ENCODE measurements at places on chromosomes 16 and 17.
A peak's percentile ranks its signal among the peaks of the same experiment; 100 is the strongest.

DNA sequence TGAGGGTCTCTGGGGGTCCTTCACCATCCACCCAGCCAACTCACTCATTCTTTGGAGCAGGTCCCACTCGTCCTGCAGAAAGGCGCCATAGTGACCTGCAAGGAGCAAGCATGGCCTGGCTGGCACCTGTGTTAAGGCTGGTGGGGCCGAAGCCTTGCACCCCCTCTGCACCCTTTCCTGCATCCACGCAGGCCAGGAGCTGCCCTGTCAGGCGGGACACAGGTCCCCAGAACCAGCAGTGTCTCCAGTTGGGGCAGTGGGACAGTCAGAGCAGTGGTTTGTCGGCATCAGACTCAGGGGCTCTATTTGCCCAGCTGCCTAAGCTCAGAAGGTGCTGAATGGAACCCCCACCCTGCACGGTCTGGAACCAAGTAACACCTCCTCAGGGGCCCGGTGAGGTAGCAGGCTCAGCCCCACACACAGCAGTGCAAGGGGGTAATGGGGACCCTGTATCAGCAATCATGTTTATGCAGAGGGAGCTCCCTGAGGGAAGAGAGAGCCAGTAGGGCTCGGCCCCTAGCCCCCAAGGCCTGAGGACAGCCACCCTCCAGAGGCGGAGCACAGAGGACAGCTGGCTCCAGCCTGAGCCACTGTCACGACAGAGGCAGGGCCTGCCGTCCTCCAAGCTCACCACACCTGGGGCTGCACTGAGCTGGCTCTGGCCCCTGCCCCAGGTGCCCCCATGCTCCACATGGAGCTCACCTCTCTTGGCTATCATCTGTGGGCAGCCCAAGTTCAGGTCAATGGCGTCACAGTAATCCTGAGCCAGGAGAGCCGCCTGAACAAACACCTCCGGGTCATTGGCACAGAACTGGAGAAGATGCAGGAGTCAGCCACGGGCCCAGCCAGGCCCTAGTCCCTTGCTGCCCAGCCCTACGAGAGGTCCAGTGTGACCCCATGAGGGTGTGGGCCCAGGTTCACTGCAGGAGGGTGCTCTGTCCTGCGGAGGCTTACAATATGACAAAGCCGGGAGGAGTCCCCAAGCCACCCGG, 1.9 kb downstream of the DUS1L start:
- DNase-seq, result no peak

- no peak for DNase-seq
Measured at GRCh38 chr17:885971-886571, 93.5 kb downstream of the NXN start.

- DNase-seq, result no peak
Measured at GRCh38 chr16:85662482-85662812, 26.3 kb downstream of the GINS2 start.

- DNase-seq, result peak; percentile 76
Measured at GRCh38 chr17:50127697-50128361, 2.1 kb downstream of the SAMD14 start.

DNA sequence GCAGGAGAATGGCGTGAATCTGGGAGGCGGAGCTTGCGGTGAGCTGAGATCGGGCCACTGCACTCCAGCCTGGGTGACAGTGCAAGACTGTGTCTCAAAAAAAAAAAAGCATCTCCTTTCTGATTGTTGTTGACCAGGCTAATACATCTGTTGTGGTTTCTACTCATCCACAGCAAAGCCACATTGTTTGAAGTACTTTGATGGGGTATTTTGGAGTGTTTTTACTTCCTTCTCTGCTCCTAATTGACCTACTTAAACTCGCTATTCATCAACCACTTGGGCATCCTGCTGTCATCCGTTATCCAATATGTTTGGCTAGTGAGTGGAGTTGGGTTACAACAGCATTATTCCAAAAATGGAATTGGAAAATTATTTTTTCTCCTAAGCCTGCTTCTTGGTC, 3.5 kb upstream of the CDC27 start:
- DNase-seq, result peak; percentile 92

GRCh38 chr17:21005367-21005766, 37.4 kb downstream of the USP22 start:
- DNase-seq, result no peak

- peak; percentile 41 for DNase-seq
Measured at GRCh38 chr17:14429084-14429483, 128.2 kb downstream of the HS3ST3B1 start.

GRCh38 chr17:58294034-58294433, 13.3 kb upstream of the MPO start:
- no peak for DNase-seq

DNA sequence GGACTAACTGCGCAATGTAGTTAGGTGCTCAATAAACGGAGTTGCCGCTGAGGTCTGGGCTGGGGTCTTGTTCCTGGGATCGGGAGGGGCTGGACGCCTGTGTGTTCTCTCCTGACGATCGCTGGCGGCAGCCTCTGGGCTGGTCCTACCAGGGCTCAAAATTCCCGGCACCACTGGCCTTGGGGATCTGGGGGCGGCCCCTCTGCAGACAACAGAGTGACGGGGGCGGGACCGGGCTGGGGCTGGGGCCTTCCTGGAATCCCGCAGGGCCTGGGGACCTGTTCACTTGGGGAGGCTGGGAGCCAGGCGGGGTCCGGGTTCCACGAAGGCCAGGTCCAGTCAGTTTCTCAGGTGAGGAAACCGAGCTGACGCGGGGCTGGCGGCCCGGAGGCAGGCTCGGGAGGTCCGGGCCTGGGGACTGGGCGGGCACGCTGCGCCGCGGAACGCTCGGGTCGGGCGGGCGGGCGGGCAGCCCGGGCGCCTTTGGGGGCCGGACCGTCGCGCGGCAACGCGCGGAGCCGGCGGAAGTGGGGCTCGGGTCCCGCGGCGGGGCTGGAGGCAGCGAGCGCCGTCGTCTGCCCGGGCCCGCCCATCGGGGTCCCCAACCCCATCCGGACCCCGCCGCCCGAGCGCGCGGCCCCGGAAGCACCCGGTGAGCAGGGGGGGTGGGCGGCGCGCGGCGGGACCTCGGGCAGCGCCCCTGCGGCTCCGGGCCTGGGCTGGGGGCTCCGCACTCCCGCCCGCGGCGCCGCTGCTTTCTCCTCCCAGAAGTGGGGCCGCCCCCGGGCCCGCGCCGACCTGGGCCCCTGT, at the start of gene PIGQ:
TSS of gene PIGQ (plus strand) at position 524 of the 810 bp plus-strand sequence. CDS start 4,107 bp downstream, outside the sequence.
- no peak for DNase-seq

DNA sequence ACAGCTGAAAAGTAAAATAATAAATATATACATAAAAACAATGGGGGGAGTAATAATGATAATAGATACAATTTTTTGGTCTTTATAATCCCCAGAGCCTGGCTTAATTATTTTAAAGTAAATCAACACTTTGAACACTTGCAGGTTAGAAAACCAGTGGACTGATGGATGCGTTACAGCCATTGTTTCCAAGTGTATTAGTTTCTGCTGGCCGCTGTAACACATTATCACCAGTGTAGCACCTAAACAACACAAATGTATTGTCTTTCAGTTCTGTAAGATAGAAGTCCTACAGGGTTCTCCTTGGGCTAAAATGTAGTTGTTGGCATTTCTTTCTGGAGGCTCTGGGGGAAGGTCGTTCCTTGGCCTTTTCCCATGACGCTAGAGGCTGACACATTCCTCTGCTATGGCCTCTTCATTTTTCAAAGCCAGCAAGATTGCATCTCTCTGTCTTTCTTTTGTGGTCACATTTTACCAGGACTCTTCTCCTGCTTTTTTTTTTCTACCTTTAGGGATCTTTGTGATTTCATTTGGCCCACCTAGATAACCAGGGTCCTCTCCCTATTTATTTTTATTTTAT, 116.8 kb downstream of the WWOX start:
- DNase-seq, result no peak

- no peak for DNase-seq
Measured at GRCh38 chr17:13753771-13754170, 152.0 kb upstream of the HS3ST3A1 start.

- DNase-seq, result peak; percentile 100
Measured at GRCh38 chr16:66872943-66873684, 7.2 kb upstream of the PDP2 start.

DNA sequence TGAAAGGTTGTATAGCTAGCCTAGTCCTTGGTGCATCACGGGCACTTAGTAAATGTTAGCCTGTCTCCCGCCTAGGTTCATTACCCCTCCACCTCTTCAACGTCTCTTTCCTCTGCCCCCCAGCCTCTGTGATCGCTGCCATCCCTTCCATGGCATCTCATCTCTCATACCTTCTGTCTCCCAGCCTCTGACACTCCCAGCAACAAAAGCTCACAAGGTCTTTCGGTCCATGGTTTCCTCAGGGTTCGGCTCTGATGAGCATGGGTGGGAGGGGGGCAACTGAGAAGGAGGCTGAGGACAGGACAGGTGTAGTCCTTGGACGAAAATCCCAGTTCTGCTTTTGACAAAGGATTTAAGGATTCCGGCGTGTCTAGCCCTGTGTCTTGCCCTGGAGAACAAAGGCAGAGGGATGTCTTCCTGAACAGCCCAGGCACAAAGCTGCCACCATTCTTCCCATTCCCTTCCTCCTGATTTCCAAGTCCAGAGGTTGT, 16.7 kb downstream of the CCR7 start:
- no peak for DNase-seq

DNA sequence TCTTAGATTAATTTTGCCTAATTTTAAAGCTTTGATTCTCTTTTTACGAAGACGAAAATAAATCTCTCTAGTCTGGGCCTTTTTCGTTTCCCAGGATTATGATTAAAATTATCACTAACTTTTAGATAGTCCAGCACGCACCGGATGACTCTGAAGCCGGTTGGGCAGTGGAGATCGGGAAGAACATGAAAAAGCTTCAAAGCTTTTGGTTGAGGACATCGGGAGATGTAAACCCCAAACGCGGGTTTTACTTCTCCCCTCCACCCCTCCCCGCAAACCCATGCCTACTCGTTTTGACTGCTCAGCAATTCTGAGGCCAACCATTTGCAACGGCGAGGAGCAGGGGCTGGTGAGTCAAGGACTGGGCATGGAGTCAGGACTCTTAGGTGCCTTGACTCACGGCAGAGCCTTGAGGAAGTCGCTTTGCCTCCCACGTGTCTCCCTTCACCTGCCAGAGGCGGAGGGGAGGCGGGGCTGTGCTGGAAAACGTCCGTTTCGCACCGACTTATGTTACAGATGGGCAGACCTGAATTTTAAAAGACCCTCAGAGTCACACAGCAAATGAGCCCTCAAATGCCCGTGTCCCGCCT, 989 bp upstream of the DUSP14 start:
- no peak for DNase-seq
